ENCODE measurements at places on chromosomes 13 and 19.

DNA sequence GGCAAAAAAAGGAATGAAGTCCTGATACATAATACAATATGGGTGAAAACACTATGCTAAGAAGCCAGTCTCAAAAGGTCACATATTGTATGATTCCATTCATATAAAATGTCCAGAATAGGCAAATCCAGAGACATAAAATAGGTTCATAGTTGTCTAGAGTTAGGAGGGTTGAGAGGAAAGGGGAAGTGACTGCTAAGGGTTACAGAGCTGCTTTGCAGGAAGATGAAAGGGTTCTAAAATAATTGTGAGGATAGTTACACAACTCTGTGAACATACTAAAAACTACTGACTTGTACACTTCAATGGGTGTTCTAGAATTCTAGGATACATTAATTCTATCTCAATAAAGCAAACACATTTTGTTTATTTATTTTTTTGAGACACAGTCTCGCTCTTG, 25.7 kb downstream of the CAB39L start:
- no peak for DNase-seq

- DNase-seq, result no peak
These were observed 18.2 kb downstream of the IL17D start for GRCh38 chr13:20721454-20722357.

DNA sequence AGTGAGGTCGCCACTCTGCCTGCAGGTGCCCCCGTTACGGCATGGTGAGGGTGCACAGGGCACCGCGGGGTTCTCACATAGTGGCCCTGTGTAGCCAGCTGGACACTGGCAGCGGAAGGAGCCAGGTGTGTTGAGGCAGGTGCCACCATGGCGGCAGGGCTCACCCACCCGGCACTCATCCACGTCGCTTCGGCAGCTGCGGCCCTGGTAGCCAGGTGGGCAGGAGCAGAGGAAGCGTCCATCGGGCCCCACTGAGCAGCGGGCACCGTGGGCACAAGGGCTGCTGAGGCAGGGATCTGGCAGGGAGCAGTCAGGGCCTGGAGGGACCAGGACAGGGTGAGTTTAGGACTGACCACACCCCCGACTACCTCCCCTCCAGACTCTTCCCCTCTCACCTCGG, 8.8 kb downstream of the NOTCH3 start:
- DNase-seq, result no peak

GRCh38 chr19:53365134-53365898, at the start of gene ZNF525:
TSS of gene ZNF525 (plus strand) at chr19:53365705. CDS start at chr19:53372282, 6,577 bp downstream.
- peak; percentile 94 for DNase-seq

DNA sequence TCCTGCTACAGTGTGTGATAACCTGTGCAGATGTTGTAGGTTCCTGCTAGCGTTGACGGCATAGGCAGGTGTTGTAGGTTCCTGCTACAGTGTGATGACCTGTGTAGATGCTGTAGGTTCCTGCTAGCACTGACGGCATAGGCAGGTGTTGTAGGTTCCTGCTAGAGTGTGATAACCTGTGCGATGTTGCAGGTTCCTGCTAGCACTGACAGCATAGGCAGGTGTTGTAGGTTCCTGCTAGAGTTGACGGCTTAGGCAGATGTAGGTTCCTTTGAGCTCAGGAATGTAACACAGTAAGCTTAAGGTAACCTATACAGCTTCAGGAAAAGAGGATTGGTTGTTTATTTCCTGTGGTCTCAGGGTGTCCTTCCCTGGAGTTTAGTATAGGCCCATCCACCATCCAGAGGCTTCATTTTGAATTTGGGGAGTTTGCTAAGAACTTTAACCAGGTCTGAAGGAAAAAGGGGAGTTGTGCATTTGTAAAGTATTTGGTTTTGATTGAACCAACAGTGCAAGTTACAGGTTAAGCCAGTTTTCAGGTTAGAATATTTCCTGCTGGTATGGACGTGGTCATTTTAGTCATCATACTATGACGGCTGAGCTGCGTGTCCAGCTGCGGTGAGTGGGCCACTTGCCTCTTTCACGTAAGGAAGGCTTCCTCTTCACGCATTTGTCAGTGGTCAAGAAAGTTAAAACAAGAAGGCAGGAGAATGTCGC, 53.8 kb downstream of the ATP11A start:
- DNase-seq, result no peak

- peak; percentile 52 for DNase-seq
These were observed 31.6 kb downstream of the SYT3 start for GRCh38 chr19:50607874-50608785.

GRCh38 chr13:40271271-40271885, 395.1 kb downstream of the FOXO1 start:
- DNase-seq, result no peak

GRCh38 chr13:36158611-36159010, 27.4 kb upstream of the DCLK1 start:
- no peak for DNase-seq

GRCh38 chr13:27442071-27442647, 8.2 kb downstream of the MTIF3 start:
- no peak for DNase-seq

DNA sequence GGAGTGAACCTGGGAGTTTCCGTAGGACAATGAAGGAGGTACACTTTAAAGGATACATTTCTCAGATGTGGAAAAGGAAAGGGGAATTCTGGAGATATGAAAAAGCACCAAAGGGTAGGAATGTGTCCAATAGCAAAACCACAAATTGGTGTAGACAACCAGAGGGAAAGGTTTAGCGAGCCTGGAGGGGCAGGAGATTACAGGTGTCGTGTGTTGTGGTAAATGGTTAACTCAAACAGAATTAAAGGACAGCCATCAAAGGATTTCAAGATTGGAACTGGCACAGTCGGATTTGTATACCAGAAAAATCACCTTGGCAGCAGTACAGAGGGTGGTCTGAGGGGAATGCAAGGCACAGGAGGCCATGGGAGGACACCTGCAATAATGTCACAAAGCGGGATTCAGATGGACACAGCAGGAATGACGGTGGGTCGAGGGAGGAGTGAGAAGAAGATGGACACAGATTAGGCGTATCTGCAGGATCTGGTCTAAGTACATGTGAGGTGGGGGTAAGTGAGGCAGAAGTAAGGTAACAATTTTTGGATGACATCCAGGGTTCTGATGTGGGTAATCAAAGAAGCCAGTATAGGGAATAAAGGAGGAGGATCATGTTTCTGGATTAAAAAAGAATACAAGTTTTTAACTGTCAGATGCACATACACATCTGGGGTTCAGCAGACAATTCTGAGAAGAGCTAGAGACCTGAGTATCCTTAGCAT, 361.6 kb downstream of the KLF12 start:
- no peak for DNase-seq

- DNase-seq, result no peak
These were observed 551.9 kb downstream of the GPC6 start for GRCh38 chr13:93778548-93778947.

GRCh38 chr19:21910318-21910717, 74.3 kb upstream of the ZNF43 start:
- no peak for DNase-seq

GRCh38 chr13:36432106-36432544, at the start of gene CCNA1:
TSS of gene CCNA1 (plus strand) at chr13:36432495. CDS start at chr13:36433057, 562 bp downstream.
- DNase-seq, result no peak

DNA sequence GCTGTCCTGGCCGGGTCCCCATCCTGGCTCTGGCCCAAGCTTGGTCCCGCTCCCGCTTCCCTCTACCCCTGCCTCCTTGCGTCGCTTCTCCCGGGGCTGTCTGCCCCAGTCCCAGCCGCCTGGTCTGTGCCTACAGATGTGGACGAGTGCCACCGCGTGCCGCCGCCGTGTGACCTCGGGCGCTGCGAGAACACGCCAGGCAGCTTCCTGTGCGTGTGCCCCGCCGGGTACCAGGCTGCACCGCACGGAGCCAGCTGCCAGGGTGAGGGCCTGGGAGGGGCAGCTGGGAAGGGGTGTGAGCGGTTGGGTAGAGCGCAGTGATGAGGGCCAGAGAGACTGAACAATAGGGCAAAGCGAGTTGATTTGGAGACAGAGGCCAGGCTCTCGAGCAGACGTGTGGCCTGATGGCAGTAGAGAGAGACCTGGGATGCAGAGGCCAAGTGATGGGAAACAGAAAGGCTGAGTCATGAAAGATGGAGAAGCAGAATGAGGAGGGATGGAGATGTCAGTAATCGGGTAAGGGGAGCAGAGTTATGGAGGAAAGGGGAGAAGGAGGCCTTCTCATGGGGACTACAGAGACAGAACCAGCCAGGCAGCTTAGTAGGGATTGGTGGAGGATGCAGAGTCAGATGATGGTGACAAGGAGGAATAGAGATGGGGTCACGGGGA, 9.4 kb downstream of the LTBP4 start:
- DNase-seq, result no peak

- no peak for DNase-seq
These were observed 97.1 kb upstream of the UBAC2 start for GRCh38 chr13:99103536-99103935.

DNA sequence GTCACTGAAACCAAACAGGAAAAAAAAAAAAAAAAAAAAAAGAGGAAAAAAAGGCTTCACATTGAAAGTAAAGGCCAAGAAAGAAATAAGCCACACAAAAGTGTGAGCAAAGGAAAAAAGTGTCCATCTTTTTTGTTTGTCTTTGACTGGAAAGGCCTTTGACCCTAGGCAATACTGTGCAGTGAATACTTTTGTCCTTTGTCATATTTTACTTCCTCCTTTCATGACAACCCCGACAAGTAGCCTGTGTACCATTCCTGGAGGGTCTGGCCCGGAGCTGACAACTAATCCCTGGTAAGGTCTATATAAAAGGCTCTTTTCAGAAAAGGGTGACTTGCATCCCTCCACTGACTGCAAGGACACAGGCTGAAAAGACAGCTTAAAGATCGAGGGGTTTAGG, 12.9 kb upstream of the MICU2 start:
- no peak for DNase-seq

DNA sequence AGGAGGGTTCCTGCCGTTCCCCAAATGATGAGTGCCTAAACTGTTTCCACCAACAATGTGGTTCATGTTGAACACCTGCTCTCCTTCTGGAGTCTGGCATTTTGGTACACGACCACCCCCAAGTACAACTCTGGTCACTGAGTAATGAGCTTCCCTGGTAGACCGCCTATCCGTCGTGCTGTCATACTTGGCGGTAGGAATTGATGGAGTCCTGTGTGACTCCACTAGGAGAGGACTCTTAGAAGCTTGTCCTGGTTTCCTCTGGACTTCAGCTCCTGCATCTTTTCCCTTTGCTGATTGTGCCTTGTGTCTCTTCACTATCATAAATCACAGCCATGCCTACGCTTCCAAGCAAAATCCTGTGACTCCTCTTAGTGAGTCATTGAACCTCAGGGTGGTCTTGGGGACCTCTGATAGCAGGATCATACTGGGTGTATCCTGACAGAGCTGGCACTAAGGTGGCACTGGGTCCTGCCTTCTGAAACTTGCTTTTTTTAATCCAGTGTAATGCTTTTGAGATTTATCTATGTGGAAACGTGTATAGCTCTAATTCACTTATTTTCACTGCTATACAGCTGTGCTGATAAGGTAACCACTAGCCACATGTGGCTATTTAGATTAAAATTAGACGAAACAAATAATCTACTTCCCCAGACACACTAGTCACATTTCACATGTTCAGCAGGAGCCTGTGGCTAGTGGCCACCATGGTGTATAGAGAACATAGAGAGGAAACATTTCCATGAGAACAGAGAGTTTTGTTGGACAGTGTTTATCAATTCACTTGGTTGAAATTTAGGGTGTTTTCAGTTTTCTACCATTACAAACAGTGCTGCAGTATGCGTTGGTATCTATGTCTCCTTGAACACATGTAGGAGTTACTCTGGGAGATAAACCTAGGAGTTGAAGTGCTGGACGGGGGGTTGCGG, 6.1 kb upstream of the ASF1B start:
- DNase-seq, result no peak

GRCh38 chr13:41613984-41614661, 156.8 kb downstream of the RGCC start:
- DNase-seq, result no peak

- no peak for DNase-seq
These were observed 368.2 kb upstream of the SLITRK5 start for GRCh38 chr13:87302931-87303330.

DNA sequence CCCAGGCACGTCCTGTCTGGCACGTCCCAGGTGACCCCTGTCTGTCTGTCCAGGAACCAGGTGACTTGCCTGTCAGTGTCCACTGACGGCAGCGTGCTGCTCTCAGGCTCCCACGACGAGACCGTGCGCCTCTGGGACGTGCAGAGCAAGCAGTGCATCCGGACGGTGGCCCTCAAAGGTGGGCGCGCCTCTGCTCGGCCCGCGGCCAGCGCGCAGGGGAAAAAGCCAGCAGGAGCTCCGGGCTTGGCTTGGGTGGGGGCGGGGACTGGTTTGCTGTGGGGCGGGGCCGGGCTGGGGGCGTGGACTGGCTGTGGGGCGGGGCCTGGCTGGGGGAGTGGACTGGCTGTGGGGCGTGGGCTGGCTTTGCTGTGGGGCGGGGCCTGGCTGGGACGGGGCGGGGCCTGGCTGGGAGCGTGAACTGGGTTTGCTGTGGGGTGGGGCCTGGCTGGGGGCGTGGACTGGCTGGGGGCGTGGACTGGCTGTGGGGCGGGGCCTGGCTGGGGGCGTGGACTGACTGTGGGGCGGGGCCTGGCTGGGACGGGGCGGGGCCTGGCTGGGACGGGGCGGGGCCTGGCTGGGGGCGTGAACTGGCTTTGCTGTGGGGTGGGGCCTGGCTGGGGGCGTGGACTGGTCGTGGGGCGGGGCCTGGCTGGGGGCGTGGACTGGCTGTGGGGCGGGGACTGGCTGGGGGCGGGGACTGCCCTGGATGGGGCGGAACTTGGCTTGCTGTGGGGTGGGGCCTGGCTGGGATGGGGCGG, 7.2 kb downstream of the WDR18 start:
- peak; percentile 35 for DNase-seq

GRCh38 chr13:79901336-79901735, 420.4 kb downstream of the NDFIP2 start:
- DNase-seq, result no peak

GRCh38 chr19:33406521-33407139, 33.1 kb downstream of the CEBPG start:
- peak; percentile 49 for DNase-seq

GRCh38 chr19:55259540-55260210, 858 bp upstream of the PPP6R1 start:
- no peak for DNase-seq

DNA sequence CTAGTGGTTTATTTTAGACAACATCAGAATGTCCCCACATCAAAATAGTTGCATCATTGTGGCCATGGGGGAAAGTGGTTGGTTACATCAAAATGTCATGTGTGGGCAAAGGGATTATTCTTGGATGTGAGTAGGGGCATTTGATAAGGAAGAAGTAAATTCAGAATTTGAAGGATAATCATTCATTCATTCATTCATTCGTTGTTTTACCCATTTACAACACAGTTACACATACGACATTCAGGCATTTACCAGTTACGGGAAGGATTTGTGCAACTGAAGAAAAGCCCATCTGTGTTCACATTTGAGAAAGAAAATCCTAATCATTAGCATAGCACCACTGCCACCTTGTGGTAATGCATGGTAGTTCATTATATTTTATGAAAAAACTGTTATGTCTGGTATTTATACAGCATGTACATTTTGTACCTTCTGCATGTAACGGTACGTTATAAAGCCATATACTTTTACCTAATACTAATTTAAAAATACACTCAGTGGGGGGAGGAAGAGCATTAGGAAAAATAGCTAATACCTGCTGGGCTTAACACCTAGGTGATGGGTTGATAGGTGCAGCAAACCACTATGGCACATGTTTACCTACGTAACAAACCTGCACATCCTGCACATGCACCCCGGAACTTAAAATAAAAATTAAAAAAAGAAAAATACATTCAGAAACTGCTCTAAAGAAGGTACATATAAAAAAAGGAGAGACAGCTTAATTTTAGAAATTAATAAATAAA, 62.1 kb downstream of the DGKH start:
- no peak for DNase-seq
